HEK293T (cell line): ENCODE measurements at places on chromosomes 11 and 22.

GRCh38 chr22:32058656-32059260 lies 15.7 kb downstream of the SLC5A1 start:
- no peak for DNase-seq

DNA sequence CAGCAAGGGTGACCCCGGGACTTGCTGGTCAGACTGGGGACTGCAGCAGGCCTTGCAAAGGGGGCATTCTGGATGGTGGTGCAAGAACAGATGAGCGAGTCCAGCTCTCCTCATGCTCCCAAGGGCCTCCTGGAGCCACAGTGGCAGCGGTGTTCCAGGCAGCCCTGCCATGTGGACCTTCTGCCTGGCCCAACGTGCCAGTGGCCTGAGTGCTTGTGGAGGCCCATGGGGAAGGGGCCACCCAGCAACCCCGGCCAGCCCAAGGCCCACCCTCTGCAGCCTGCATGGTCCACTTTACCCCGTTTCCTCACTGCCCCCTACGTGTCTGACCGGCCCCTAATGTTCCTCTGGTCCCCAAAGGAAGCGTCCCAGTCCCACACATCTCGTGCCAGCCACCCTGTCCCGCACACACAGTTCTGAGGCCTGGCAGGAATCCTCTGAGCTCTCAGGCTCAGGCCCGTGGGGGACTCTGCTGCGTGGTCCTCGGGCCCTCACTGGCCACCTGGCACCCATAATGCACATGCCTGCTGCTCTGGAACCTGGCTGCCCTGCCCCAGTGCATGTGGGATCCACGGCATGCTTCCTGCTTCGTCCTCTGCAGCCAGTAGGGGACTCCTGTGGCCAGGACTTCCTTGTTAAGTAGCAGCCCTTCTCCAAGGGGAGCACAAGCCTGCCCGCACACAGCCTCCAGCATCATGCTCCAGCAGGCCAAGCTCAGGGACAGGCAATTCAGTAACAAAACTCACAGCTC lies 85.5 kb downstream of the DGCR2 start:
- no peak for DNase-seq

DNA sequence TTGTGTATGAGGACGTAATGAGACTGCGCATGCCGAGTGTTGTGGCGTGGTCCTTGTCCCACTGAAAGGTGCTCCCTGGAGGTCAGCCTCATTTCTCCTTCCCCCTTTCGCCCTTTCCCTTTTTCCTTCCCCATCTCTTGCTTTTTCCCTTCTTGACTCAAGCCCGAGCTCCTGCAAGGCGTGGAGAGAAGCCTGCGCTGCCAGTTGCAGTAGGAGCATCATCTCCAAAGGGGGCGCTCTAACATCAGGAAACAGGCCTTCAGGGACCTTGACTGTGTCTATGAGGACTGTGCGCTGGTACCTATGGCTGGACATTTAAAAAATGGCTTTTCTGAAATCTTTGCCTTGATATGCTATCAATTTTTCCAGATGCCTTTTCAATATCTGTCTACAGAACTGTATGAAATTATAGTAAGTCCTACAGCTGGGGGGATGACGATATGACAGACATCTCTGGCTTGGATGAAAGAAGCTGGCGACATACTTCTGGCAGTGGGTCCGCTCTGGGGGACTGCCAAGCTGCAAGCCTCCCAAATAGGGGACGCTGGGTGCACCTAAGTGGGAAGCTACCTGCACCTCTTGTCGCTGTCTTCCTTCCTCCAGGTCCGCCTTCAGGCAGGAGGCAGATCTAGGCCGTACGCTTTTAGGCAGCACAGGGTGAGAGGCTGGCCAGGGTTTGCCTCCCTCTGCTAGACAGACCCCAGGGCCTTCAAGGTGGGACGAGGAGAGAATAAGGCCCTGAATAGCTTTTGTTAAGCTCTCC lies 96.5 kb downstream of the NXPE2 start:
- DNase-seq: peak; percentile 74

DNA sequence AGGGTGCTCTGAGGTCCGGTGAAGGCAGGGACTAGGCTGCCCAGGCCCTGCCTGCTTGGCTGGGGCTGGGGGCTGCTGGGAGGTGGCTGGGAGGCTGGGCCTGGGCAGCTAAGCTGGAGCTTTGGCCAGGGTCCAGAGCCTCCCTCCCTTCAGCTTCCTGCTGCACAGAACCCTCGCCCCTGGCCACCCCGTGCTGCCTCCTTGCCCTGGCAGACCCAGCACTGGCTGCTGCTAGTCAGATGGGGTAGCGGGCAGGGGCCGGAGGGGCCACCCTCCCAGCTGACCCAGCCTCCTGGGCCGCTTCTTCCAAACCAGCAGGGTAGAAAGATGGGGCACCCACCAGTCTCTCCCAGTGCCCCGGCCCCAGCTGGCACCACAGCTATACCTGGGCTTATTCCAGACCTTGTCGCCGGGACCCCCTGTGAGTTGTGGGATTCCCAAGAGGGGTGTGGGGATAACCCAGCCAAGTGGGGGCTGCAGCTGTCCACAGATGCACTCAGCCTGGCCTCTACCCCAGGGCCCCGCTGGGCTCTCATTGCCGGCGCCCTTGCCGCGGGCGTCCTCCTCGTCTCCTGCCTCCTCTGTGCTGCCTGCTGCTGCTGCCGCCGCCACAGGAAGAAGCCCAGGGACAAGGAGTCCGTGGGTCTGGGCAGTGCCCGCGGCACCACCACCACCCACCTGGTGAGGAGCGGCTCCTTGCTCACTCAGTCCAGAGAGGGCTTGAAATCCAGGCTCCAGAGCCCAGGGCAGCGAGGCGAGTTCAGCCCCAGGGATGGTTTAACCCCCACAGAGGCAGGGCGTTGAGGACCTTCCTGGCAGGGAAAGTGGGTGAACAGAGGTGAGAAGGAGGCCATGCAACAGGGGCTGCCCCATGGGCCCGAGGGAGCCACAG lies at the start of gene SYT8:
Gene SYT8 (plus strand): TSS at position 212 of the 892 bp plus-strand sequence. CDS start 116 bp downstream, at position 328.
- no peak for DNase-seq

GRCh38 chr22:37244114-37244921 lies at the start of gene RAC2:
Gene RAC2, minus strand, starts transcription at chr22:37244269. Its CDS starts 121 bp downstream, at chr22:37244148.
- no peak for DNase-seq

GRCh38 chr22:25025491-25026400 lies 73.2 kb downstream of the KIAA1671 start:
- DNase-seq: no peak

- no peak for DNase-seq
These were observed 12.0 kb downstream of the UPK3A start for GRCh38 chr22:45296628-45297297.

DNA sequence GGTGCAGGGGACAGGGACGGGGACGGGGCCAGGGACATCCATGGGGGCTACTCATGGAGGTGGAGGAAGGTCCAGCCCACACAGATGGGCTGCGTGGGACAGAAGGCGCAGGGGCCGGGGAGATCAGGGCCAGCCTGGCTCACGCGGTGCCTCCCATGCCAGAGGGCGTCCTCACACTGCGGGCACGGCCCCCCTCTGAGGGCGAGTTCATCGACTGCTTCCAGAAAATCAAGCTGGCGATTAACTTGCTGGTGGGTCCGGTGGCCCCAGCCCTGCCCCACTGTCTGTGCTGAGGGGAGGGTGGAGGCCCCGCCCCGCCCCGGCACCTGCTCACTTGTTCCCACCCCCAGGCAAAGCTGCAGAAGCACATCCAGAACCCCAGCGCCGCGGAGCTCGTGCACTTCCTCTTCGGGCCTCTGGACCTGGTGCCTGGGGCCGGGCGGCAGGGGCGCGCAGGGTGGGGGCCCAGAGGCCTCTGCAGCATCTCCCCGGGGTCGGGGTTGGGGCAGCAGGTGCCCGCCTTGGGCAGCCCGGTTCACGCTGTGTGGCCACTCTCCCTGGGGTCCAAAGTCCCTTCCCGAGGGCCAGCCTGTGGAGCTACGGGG lies 15.8 kb downstream of the EPS8L2 start:
- DNase-seq: no peak
